Motor neuron (in vitro differentiated cells): ENCODE measurements at places on chromosomes 1 and 21. TPM values are rescaled to one million over a fixed set of nuclear protein-coding genes. Genes with fewer than 3 reads are reported as not detected.

ARHGEF19 gene
- total RNA-seq, result 5.3 and 5.7 TPM in 2 replicates

MAEL gene
- 1.5 and 1.6 TPM in 2 replicates for total RNA-seq

CSMD2 gene
- total RNA-seq, result 1.0 and 1.2 TPM in 2 replicates

LCE6A gene
- not detected in 2 replicates for total RNA-seq

GNG12 gene
- 11.7 and 12.0 TPM in 2 replicates for total RNA-seq

IL19 gene
- total RNA-seq, result 0.81 and 0.87 TPM in 2 replicates

KCNJ9 gene
- total RNA-seq, result 0.18 and 1.3 TPM in 2 replicates

OR2T6 gene
- 0.10 and 0.14 TPM in 2 replicates for total RNA-seq

TSPEAR gene
- total RNA-seq, result not detected in 2 replicates

TMEM79 gene
- total RNA-seq, result 5.5 and 6.5 TPM in 2 replicates

LCE1E gene
- total RNA-seq, result 0.23 and 0.52 TPM in 2 replicates

NMNAT2 gene
- total RNA-seq, result 39.2 and 41.5 TPM in 2 replicates

OBSCN gene
- 31.4 and 38.5 TPM in 2 replicates for total RNA-seq
